ENCODE measurements at places on chromosomes 1 and 21.

DNA sequence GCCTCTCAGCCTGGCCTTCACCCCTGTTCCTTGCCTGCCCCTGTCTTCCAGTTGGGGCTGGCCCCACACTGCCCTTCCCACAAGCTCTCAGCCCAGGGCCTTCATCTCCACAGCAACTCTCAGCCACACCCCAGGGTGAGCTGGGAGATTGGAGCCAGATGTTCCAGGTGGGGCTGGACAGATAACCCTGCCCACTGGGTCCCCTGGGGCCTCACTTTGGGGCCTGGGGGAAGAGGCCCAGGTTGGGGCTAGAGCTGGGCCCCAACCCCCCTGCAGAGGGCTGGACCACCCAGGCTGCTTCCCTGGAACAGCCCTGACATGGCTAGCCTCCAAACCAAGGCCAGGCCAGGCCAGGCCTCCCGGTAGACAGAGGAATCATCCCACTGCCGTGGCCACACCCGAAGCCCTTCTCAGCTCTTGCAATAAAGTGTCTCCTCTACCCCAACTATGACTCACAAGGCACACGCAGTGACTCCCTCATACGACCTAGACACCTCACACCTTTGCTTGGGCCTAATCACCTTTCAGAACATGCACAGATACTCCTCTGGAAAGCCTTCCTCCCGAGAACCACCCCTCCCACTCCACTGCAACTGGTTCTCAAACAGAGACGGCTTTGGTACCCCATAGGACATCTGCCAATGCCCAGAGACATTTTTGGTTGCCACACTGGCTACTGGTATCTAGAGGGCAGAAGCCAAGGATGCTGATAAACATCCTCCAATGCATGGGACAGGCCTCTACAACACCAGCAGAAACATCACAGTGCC lies 22.2 kb downstream of the SLC2A1 start:
- DNase-seq = peak; percentile 72

- no peak for DNase-seq
Observed at GRCh38 chr1:71850936-71851335, 431.4 kb downstream of the NEGR1 start.

DNA sequence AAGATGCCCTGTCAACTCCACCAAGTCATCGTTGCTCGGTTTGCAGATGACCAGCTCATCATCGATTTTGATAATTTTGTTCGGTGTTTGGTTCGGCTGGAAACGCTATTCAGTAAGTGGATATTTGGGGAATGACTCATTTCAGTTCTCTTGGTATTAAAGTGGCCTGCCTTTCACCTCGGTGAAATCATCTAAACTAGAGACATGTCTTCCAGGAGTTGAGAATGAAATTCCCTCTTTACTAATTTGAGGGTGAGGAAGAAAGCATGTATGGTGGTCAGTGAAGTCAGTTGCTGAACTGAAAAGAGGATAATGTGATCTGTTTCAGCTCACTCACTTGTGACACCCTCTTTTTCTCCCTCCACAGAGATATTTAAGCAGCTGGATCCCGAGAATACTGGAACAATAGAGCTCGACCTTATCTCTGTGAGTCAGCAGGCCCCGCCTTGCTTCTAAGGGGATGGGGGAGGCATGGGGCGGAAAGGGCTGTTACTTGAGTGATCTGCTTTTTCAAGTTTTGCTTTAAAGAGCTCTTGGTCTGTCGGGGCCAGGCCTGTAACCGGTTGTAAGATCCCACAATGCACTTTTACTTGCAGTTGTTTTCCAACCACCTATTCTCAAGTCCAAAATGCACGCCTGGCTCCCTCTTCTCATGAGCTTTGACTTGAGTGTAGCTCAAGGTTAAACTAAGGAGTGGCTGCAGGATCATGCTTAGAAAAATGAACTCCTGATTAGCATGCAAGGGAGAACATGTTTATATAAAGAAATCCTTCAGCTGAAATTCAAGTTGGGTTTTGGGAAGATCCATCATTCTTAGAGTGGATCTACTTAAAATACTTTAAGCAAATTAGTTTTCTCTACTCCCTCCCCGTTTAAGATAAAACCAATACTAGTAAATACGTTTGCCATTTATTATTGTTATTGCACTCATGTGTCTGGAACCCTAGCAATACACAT lies 59.8 kb downstream of the CAPN2 start:
- peak; percentile 80 for DNase-seq

DNA sequence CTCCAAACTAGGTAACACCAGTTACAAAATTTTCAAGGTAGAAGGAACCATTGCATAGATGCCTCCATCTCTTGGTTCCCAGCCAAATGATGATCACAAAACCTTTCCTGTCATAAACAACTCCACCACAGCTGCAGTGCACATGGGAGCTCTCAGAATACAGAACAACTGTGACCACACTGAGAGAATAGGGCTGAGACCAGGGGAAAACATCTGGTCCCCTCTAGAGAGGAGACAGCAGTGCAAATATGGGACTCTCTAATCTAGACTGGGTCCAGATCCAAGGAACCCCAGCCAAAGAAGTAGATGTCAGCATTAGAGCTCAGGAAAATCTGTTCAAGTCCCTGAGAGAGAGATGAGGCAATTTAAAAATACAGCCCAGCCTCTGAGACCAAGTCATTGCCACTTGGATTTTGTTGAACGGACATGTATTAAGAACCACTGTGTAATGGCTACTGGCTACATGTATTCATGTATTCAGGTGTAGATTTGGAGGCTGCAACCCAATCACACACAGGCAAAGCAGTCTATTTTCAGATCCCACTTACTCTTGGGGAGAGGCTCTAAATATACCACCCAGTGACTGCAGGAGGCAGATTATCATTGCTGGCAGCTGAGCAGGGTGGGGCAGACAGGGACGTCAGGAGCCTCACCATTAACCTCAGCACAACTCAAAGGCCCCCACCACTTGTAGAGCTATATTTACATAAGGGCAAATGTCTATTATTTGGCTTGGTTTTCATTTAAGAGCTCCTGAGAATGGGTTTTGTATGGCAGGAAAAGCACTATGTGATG lies 7.6 kb upstream of the RXRG start:
- no peak for DNase-seq

DNA sequence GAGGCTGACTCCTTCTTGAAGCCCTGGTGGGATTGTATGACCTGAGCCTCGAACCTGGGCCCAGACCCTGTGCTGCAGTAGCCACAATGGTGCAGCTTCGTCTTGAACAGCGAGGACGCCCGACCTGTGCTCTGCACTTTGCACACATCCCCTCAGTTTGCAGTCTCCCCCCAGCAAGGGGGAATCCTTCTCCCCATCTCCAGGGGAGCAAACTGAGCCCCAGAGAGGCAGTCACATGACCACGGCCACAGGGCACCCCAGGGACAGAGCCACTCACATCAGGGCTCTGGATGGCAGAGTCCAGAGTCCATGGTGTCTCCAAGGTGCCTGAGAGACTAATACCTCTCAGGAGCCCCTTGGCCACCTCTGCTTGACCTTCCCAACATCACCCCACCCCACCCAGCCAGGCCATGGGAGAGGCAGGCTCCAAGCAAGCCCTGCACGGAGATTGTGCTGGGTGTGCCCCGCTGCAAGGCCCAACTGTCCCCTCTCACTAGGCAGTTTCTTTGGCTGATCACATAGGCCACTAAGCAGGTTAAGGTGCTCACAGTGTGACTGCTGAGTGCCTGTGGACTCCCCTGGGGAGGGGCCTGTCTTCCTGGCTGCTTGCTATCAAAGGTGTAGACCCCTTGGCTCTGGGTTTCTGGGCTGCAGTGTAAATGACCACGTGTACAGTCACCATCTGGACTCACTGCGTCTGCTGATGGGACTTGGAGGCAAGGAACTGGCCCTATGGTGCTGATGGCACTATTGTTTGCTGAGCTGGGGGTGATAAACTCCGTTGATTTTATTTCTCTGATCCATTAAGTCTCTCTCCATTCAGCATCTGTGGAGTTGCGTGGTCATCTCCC lies 398.1 kb downstream of the MATN1 start:
- DNase-seq = no peak

GRCh38 chr1:57839067-57839466 lies 415.2 kb upstream of the DAB1 start:
- peak; percentile 29 for DNase-seq

DNA sequence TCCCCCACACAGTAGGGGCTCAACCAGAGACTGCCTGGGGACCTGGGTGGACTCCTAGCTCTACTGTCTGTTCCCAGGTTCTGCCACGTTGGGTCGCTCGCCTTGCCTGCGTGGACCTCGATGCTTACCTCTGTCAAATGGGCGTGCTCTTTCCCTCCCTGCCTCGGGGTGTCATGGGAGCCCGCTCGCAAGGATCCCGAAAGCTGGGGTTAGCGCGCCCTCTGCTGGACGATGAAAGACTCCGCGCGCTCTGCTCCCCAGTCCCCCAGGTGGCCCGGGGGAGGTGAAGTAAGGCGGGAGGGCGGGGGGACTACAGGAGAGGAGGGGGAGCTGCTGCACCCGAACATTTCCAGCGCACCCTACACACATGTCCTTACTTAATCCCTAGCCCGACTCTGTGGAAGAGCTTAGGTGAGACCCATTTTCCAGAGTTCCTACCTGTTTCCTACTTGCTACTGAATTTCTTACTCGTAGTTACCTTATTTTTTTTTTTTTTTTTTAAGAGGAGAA lies 2.3 kb upstream of the BSND start:
- peak; percentile 37 for DNase-seq

- DNase-seq = no peak
Observed at GRCh38 chr21:43209575-43210453, 41.0 kb downstream of the CRYAA start.

GRCh38 chr1:219298571-219299148 lies 125.0 kb downstream of the LYPLAL1 start:
- DNase-seq = peak; percentile 74

GRCh38 chr1:43835082-43836021 lies 98.2 kb upstream of the ARTN start:
- DNase-seq = peak; percentile 93

Measured in HFFc6 (cell line).